ENCODE measurements at places on chromosomes 16 and 17.

DNA sequence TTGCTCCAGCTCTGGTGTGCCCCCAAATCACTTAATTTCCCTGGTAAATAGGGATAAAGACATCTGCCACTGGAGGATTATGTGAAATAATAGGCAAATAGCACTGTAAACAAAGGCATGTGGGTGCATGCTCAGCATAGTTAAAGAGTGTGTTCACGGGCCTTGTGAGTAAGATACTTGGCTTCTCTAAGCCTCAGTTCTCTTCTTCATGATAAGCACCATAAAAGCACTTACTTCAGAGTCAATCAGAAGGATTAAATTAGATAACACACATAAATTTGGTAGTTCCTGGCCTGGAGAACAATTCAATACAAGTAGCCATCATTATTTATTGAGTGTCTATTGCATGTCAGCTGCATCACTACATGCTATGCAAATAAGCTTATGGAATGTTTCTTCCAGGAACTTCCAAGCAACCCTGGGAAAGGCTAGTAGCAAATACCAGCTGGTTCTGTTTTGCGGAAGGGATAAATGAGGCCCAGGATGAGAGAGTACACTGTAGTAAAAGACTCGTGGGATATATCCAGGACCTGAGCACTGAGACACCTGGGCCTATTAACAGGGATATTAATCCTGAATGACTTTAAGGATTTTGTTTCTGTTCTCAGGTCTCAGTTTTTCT, 14.5 kb downstream of the CCL11 start:
- DNase-seq, result no peak

DNA sequence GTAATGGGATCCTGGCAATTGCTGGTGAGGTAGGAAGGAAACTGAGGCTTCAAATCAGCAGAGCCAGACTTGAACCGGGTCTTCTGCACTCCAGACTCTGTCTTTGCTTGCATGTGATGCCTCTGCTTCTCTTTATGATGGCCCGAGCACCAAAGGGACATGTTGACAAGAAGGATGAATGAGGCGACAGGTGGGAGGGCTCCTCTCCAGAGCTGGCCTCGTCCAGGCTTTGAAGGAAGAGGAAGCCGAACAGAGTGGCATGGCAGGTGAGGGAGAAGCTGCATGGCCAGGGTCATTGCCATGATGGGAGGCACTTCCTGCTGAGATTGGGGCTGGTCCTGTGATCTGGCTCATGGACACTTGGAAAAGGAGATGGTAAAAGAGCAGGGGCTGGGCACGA, 40.8 kb downstream of the AKAP1 start:
- DNase-seq, result no peak

GRCh38 chr16:14399378-14400284, 230.4 kb downstream of the PARN start:
- no peak for DNase-seq

DNA sequence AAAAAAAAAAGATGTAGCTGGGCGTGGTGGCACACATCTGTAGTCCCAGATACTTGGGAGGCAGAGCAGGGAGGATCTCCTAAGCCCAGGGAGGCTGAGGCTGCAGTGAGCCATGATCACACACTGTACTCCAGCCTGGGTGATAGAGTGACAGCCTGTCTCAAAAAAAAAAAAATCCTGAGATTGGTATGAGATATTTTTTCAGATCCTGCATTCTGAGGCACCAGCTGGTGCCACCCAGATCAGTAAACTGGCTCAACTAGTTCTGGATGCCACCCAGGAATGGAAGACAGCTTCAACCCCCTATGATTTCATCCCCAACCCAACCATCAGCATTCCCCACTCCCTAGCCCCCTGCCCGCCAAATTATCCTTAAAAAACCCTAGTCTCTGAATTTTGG, 7.1 kb upstream of the GJC1 start:
- no peak for DNase-seq

GRCh38 chr16:66036184-66036583, 330.3 kb upstream of the CDH5 start:
- DNase-seq, result no peak
